Activated CD4-positive, CD25-positive, alpha-beta regulatory T cell treated with anti-CD3 and anti-CD28 coated beads, Interleukin-2, amount 50 U/mL, for 16 hours (primary cell): ENCODE measurements at places on chromosomes 2 and 18.

- DNase-seq, result no peak
Observed at GRCh38 chr2:19114754-19115231, 243.6 kb downstream of the OSR1 start.

- DNase-seq, result no peak
Observed at GRCh38 chr2:71884303-71885042, 263.2 kb downstream of the CYP26B1 start.

DNA sequence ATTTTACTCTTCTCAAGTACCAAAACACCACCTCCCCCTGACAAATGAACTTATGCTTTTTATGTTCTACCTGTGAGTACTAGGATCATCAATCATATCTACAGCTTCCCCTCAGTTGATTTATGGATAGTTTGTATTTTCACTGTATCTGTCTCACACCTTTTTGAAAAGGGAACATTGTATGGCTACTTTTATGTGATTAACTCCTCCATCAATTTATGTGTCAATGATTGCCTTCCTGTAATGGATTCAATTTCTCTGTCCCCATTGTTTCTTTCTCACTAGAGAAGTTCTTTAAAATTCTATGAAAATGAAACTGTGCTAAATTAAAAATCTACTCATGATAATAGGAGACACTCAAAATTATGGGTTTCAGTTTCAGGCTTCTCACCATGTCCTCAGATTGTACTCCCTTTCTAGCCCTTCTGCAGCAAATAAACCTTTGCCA, 935.0 kb downstream of the TRIB2 start:
- no peak for DNase-seq

DNA sequence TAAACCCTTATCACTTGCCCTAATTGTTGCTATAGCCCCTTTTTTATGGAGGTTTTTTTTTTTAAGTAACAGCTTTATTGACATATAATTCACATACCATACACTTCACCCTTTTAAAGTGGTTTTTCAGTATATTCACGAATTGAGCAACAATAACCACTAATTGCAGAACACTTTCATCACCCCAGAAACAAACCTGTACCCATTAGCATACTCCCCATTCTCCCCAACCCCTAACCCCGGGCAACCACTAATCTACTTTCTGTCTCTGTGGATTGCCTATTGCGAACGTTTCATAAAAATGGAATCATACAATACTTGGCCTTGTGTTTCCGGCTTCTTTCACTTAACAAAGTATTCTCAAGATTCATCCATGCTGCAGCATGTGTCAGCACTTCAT, 213.6 kb downstream of the ATAD2B start:
- DNase-seq, result no peak

DNA sequence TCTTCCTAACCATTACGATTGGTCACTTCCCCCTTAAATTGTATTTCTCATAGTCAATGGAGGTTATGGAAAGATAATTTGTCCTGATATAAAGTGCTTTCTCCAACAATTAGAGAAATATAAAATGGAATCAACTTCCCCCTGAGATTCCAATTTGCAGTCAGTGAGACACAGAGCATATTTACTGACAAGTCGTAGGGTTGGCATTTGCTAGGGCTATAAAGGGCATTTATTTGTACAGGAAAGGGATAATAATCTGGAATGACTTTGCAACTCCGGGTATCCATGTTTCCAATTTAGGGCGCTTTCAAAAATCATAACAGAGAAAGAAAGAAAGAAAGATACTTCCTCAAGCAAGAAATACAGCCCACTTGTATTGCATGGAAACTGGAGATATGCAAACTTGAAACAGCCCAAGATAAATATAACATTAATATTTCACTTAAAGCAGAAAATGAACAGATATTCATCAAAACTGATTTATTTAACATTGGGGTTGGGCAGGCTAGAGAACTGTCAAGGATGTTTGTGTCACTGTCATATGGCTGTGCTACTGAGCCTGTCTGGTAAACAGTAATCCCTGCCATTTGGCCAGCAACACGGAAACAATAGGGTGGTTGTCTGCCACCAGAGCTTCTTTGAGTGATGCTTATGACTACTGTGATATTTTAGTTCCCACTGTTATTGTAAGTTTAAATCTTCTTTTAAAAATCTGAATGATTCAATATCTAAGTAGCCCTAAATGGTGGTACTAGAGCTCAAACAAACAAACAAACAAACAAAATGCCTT, 621.8 kb downstream of the LRP1B start:
- no peak for DNase-seq

DNA sequence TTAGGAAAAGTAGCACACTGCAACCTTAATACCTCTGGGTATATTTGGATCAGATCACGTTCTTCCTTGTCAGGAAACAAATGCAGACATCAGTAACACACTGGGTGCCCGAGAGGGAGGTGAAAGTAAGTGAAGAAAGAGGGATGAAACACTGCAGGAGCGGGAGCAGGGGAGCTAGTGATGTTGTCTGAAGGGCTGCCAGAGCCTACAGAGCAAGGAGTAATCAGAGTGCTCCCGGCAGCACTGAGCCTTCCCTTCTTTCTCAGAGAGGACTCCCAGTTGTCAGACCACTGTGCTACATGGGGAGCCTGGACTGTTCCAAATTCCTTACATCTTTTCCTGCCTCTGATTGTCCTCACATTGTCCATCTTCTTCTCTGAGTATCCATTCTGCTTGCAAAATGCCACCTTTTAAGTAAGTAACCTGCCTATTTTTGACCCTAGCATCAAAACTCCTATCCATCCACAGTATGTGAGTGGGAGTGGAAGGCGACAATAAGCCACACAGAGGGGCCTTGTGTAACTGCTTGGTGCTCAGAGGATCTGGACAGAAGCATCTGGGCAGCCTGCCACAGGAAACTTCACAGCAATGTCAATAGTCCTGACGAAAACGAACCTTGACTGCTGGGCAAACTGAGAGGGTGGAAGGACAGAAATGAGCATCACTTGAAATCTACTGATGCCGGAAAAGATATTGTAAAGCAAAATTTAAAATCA, 10.8 kb upstream of the NAB1 start:
- no peak for DNase-seq

DNA sequence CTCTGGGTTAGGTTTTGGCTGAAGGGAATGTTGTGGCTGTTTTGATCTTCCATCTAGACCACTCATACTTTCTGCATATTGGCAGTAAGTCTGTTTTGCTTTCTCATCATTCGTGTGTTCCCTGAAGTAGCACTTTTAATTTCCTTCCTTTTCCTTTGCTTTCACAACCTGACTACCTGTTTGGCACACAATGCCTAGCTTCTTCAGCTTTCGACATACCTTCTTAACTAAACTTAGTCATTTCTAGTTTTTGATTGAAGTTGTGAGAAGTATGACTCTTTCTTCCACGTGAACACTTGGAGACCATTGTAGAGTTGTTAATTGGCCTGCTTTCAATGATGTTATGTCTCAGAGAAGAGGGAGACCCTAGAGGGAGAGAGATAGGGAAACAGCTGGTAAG, 123.6 kb upstream of the EPB41L3 start:
- no peak for DNase-seq

- DNase-seq, result no peak
Observed at GRCh38 chr2:207288628-207289027, 122.9 kb upstream of the KLF7 start.
